Hematopoietic multipotent progenitor cell treated with erythropoietin and hydrocortisone succinate and interleukin-3 and kit ligand, for 8 days (in vitro differentiated cells): ENCODE measurements at places on chromosomes 6 and 20.
A peak's percentile ranks its signal among the peaks of the same experiment; 100 is the strongest.

DNA sequence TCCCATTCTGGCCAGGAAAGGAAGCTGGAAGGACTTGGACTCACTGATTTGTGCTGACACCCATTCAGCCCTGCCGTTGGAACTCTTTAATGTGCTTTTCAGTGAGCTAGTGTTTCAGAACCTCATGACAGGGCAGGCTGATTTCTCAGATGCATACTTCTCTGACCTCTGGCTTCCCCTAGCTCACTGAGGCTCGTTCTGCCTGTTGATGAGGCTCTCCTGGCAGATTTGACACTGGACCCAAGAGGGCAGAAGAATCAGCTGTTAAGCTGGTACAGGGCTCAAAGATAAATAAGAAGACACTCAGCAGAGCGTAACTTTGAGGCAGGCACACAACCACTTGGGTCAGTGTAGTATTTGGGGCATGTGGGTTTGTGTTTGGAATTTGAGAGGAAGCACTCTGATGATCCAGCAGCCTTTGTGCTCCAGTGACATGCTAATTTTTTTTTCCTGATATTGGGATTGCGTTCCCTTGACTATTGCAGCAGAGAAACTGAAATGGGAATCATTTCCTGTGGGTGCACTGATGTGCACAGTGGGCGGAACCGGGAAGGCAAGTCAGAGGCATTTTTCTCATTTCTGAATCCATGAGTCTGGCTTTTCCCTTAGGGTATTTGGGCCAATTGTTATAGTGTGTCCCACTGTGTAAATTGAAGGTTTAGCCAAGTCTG is 80.2 kb downstream of the CARMIL1 start:
- no peak for DNase-seq

- no peak for DNase-seq
These were observed 105.1 kb upstream of the ADGRF1 start for GRCh38 chr6:47147175-47147727.

DNA sequence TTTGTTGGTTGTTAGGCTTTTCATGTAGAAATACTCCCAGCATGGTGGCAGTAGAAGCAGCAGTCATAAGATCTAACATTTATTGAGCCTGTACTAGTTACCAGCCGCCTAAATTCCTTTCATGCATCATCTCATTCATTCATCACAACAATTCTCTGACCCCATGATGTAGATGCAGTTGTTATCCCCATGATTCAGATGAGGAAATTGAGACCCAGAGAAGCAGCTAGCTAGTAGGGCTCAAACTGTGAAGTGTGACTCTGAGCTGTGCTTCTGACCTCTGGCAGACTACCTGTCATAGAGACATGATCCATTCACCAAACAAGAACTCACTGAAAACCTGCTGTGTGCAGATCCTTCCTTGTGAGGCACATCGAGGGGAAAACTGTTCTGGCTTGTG is 16.9 kb downstream of the RREB1 start:
- no peak for DNase-seq

GRCh38 chr6:43900916-43901732 is 131.1 kb downstream of the VEGFA start:
- no peak for DNase-seq

DNA sequence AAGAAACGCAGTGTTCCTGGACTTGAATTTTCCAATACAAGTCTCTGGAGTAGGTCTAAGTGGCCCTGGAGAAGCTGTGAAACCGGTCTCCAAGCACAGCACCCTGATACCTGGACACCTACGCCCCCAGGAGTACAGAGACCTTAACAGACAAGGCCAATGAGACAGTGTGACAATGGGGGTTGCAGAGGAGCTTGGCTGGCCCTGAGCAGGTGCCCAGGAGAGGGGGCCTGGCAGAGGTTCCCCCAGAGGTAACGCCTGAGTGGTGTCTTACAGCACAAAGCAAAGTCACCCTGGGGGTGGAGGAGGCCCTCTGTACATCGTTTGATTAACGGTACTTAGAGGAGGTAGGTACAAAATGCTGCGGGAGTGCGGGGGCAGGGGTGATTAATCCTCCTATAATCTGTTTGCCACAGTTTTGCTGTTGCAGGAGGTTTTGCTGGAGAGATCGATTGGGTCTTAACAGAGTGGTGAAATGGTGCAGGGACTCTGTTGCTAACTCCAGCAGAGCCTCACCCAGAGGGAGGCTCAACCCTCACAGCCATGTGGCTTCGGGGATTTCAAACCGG is 37.3 kb upstream of the APCDD1L start:
- no peak for DNase-seq

GRCh38 chr20:23011008-23011721 is 23.9 kb upstream of the SSTR4 start:
- DNase-seq: no peak

DNA sequence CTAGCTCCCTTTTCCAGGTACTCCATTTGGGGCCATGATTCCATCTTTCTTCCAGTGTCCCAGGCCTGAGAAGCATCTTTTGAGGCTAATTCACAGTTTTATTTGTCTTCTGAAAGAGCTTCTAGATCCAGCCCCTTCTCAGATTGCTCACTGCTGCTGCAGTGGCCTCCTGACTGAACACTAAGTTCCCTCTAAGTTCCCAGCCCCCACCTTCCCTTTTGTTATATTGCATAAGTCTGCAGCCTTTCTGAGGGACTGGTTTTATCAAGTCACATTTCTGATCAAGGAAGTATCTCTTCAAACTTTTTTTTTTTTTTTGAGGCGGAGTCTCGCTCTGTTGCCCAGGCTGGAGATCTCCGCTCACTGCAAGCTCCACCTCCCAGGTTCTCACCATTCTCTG is 10.7 kb downstream of the MAPRE1 start:
- DNase-seq: peak; percentile 52

DNA sequence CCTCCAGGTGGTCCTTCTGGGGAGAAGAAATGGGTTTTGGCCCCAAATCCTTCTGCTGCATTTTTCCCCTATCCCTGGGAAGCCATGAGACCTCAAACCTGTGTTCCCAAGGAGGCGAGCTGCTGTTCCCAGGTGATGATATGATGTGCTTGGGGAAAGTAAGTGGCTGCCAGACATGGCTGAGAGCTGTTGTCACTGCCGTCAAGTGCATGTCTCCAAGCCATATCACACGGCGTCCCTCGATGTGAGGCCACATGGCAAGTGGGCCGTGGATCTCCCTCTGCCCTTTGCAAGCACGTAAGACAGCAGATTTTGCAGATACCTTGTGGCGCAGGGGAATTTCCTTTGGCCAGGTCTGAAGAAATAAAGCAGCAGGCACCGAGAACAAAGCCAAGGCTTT is 103.7 kb upstream of the CD93 start:
- no peak for DNase-seq

DNA sequence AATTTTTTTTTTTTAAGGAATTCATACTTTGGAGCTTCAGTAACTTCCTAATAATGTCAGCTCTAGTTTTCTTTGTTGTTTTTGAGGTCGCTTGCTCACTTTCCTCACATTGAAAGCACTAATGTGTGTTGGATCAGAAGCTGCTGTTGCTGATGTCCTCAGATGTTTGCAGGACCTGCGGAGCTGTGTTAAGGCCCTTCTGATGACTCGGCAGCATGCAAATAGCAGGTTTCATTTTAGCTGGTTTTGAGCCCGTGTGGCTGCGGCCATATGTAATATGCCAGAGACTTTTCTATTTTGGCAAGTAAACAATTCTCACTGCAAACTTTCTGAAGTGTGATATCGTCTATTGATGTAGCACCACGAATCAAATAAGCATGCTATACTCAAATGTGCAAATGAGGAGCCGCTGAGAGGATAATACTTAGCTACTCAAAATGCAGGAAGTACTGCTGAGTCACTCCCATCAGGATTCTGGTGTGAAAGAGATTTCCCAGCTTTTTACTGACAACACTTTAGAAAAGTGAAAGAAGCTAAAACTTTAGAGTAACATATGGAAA is 187.8 kb downstream of the SASH1 start:
- DNase-seq: peak; percentile 30

GRCh38 chr6:34979218-34979617 is 90.2 kb downstream of the ANKS1A start:
- no peak for DNase-seq
